ENCODE measurements at places on chromosomes 13 and 19.

DNA sequence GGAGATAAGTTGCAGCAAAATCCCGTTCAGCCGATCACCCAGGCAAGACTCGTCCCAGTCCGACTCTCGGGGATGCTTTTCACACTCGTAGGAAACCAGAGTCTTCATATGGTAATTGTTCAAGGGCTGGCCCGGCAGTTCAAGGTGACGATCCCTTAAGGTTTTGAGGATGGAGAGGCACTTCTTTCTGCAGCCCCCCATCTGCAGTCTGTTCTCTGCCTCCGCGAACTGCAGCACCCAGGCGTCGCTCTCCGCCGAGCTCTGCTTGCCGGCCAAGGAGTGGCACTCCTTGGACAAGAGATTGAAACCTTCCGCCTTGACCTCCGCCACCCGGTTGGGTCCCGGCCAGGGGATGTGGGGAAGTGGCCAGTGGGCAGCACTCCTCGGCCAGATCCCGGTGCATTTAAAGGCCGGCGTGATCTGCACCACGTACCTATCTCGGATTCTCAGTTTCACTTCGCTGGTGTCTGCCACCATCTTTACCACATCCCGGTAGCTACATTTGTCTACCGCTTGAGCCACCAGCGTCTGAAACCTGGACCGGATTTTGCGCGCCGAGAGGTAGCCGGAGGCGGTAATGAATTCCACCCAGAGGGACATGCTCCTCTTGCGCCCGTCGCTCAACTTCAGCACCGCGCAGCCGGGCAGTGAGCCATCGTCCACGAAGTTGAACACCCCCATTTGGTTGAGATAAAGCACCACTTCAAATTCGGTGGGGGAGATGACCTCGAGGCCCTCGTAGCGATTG lies 1.1 kb downstream of the MAB21L1 start:
- no peak for DNase-seq

- DNase-seq = no peak
Measured at GRCh38 chr19:34493649-34494044, 12.1 kb downstream of the WTIP start.

- DNase-seq = no peak
Measured at GRCh38 chr13:55705971-55706370, 1434.7 kb upstream of the PRR20A start.

GRCh38 chr13:24161010-24161775 lies 673 bp downstream of the SPATA13 start:
- peak; percentile 45 for DNase-seq

DNA sequence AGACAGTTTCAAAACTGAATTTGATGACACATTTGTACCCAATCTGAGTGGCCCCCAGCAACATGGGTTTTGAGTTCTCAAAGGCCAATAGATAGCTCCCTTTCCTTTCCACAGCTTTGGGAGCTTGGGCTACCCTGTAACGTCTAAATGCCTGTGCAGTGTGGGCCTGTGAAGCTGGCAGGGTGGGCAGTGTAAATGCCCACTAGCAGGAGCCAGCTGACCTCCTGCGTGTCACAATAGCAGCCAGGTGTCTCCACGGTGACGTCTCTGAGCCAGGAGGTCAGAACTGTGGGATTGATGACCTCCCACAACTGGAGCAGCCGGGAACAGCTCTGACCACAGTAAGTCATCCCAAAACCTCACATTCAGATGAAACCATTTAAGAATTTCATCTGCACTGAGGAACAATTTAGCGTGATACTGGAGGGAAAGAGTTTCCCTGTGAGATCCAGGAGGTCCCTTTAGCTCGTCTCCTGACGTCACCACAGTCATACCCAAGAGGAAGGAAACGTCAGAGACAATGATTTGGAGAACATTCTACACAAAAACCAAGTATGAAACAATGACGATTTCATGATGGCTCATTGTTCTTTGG lies at the start of gene IPO5:
Gene IPO5, plus strand, starts transcription at position 300 of the 595 bp plus-strand sequence. CDS start 23,022 bp downstream, outside the sequence.
- DNase-seq = no peak

DNA sequence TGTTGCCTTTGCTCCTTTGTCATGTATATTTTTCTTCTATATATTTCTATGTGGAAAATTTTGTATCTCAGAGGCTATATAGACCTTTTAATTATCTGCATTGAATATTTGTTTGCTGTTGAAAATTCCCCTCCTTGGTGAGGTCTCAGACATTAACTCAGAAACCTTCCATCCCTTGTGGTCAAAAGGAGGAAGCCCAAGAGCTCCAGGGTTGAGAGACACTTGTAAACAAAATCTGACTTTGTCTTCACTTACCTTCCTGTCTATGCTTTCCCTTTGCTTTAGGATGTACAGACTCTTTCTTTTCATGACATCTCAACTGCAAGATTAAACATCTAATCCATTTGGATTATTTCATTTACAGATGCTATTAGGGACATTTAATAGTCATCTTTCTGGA lies 157.5 kb downstream of the PCDH20 start:
- DNase-seq = no peak

- no peak for DNase-seq
Measured at GRCh38 chr13:83531022-83531421, 351.3 kb downstream of the SLITRK1 start.

GRCh38 chr19:41588497-41589209 lies 12.7 kb downstream of the CEACAM21 start:
- peak; percentile 71 for DNase-seq

GRCh38 chr13:74743992-74744391 lies 609.8 kb upstream of the KLF12 start:
- no peak for DNase-seq

- DNase-seq = no peak
Measured at GRCh38 chr13:111111376-111111937, 3.7 kb upstream of the ARHGEF7 start.

DNA sequence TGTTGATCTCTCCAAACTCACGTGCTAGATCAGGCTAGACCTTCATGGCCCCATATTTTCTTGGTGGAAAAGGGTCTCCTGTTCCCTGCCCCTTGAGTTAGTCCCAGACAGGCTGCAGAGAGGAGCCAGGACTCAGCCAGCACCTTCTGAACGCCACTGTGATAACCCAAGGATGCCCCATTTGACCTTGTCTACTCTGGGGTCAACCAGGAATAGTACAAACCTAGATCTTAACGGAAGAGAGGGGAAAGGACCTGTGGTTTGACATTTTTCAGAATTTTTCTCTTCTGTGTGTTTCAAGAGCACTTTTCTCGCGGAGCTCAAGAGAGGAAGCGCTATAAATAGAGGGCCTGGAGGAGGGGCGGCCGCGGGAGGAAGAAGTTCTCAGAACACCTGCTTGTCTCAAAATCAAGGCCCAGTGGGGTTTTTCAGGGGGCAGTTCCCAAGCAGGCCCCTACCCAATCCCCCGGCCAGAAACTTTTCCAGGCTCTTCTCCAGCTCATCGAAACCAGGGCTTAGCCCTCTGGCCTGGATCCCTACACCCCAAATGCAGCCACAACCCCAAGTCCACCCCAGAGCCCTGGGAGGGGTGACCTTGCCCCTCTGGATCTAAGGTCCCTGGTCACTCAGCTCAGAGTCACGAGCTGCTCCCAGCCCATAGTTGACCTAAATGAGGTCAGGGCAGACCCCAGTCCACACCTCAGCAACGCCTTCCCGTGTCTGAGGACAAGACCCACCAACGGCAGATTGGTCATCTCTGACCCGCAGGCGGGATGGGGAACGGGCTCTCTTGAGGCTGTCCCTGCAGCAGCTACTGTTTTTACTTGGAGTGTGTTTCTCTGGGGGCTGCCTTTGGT lies 75.6 kb upstream of the TM9SF2 start:
- no peak for DNase-seq

DNA sequence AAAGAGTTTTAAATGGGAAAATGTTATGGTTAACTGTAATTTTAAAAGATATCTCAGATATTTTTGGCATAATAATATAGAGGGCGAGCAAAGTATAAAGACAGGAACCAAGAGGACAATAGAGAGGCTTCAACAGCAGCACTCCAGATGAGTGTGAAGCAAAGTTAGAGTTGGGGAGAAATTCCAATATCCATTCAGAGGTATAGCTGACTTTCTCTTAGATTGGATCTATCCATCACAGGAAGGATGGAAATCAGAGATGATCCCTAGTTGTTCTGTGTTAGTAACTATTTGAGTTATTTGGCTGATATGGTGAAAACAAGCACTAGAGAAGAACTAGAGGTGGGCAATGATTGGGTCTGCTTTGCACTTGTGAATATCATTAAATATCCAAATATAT lies 786.0 kb upstream of the KLHL1 start:
- no peak for DNase-seq

- no peak for DNase-seq
Measured at GRCh38 chr13:82766732-82767321, 1115.4 kb downstream of the SLITRK1 start.

DNA sequence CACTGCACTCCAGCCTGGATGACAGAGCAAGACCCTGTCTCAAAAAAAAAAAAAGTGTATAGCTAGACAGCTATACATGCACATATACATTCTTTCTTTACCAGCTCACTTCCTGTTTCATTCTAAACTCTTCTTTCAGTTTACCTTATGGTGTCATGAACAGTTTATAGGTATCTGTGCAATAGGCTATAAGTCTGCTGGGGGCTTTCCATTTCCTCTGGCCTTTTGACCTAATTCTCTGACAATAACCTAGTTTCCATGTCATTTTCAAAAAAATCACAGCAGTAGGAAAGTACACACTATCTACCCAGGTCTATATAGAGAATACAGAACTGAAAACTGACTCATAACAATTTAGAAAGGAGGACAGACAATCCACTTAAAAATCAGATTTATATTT lies 24.4 kb upstream of the URAD start:
- DNase-seq = no peak

DNA sequence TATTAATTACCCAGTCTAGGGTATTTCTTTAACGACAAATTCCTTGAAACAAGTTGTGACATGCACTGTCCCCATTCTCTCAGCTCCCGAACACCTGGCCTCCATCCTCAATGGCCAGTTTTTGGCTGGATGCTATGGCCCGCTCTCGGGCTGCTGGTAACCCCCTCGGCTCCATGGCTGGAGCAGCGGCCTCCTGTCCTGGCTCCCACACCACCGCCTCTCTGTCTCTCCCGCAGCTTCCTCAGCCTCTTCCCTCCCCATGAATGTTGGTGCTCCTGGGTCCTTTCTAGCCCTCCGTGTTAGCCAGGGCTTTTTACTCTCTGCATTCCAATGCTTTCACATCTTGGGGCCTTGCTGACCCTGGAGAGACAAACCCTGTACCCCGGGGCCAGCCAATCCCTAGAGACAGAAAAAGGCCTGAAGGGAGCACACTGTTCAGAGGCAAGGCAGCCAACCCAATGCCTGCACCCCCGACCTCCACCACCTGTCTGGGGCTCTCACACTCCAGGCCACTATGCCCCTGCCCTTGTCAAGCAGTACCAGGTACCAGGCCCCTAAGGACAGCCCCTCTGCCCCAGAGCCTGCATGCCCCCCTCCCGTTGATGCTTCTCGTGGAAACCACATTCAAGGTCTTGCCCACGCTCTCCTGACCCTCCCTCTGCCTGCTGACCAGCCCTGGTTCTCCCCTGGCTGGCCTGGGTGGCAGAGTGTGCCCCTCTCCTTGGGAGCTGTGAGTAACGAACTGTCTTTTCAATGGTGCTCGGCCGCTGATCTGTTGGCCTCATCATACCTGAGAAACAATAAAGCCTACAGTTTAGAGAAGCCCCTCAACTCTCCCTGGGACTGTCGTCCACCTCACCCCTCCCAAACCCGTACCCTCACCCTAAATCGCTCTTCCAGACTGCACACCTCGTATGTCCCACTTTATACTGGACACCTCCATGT lies 86.9 kb upstream of the GPR183 start:
- DNase-seq = no peak

GRCh38 chr13:98536729-98537128 lies 40.2 kb downstream of the STK24 start:
- no peak for DNase-seq

DNA sequence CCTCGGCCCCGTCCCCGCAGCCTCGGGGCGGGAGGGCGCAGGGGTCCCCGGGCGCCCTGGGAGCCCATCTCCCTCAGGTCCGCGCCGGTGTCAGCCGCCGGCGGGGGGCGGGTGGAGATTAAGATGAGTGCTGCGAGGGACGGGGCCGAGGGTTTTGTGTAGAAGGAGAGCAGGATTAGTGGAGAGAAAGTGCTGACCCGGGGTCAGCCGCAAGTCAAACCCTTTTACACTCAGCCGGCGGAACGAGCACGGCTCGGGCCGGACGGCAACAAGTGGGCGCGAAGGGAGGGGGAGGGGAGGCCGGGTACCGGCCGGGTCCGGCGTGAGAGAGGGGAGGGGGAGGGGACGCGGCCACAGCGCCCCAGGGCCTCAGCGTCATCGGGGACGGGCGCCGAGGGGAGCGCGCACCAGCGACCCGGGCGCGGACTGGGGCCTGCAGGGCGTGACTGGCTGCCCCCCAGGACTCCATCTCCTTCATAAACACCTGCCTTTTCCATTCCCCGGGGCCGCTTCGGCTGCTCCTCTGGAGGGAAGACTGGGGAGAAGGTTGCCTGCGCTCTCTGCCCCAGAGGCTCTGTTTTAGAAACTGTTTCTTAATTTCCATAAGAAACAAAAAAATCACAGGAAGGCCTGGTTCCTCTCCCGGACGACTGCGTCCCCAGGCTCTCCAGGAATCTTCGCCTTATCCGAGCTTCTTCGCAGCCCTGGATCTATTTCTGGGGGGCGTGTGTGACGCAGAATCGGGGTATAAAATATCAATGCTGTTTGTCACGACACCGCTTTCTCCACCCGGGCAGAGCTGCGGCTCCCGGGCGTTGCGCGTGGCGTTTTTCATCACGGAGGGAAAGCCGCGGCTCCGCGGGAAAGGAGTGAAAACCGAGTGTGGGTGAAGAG lies 6.5 kb downstream of the SOX1 start:
- DNase-seq = no peak

- no peak for DNase-seq
Measured at GRCh38 chr13:96925916-96926628, 68.2 kb downstream of the OXGR1 start.

Measured in T47D (cell line).